Activated naive CD8-positive, alpha-beta T cell treated with anti-CD3 and anti-CD28 coated beads, Interleukin-2, amount 10 ng/mL, durations not matched to agents 7 days and 5 days (primary cell): ENCODE measurements at places on chromosomes 12 and 14. TPM values are rescaled to one million over a fixed set of nuclear protein-coding genes. Genes with fewer than 3 reads are reported as not detected.
A peak's percentile ranks its signal among the peaks of the same experiment; 100 is the strongest.

- DNase-seq, result no peak
Observed at GRCh38 chr14:89386212-89386886, 30.7 kb downstream of the FOXN3 start.

DNA sequence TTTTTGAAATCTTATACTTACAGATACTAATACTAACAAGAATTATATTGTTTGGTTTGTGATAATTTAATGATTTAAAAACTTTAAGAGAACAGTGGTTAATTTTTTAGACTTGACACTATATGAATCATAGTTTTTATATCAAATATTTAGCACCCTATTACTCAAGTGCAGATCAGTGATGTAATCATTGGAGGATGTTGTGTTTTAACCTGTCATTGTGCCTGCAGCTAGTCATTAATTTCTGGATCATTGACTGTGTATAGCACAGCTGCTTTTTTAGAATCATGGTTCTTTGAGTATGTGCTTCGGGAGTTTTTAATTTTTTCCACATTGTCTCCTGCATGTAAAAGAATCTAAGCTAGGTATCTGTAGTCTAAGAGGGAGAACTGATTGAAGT lies 17.3 kb downstream of the ARID4A start:
- no peak for DNase-seq

GRCh38 chr14:60815371-60815770 lies 80.8 kb downstream of the MNAT1 start:
- no peak for DNase-seq

- no peak for DNase-seq
Observed at GRCh38 chr12:10170216-10170615, 1.7 kb downstream of the OLR1 start.

DNA sequence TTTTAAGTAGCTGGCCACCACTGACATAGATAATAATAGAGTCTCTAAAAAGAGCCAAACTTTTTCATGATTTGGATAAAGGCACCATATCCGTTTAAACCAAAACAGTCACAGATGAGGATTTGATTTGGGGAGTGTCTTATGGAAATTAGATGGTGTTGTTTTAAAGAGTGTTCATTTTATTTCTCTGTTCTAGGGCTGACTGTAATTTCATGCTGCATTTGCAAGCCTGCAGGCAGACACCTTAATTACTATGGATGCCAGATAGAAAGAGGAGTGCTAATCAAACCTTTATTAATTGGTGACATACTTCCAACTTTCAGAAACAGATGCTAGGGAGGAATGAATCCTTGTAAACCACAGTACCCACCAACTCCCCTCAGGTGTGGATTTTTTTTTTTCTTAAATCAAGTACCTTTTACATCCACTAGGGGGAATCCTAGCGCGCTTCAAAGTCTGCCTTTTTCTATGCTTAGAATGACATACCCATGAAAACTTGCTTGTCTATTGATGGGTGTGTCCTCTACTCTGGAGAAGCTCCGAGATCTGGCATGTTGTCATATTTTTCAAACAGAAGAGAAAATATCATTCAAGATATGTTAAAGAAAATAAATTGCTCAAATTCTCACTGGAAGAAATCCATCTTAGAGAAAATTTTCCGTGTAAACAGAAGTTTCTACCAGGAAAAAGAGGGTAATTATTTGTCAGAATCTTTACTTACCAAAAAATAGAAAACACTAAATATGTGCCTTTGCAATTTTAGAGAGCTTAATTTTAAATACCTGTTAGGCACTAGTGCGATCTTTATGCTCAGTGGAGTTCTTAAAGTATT lies 14.2 kb upstream of the PLXNC1 start:
- DNase-seq, result no peak

DNA sequence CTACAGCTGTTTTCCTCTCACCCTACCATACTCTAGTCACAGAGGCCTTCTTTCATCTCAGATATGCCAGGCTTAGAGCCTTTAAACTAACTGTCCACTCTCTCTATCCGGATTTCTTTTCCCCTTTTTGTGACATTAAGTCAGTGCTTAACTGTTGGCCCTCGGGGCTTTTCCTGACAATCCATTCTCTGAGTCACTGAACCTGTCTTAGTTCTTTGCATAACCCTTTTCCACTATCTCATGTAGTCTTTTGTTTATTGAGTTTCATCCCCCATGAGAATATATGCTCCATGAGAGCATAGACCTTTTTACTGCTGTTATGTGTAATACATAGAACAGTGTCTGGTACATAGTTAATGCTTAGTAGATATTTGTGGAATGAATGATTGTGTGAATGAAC lies 68.7 kb downstream of the PLEKHA5 start:
- DNase-seq, result no peak

- no peak for DNase-seq
Observed at GRCh38 chr14:64811676-64812075, 68.0 kb downstream of the SPTB start.

DNA sequence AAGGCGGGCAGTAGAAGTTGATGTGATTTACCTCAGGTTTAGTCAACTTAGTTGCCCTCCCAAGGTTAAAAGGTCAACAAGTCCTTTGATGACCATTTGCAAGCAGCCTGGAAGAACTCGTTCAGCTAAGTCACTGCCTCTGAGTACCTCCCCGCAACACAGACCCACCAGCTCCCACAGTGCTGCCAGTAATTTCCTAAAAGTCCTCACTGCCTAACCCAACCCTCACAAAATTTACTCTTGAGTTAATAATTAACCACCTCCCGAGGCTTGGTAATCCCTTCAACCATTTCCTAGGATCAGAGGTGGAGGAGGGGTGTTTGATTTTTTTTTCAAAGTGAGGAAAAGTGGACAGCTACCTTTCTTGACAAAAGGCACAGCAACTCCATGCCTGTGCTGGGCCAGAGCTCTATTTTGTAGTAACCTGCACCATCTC lies 55.8 kb downstream of the MAP3K9 start:
- no peak for DNase-seq

RGS6 gene
- total RNA-seq, result 0.08 TPM

- DNase-seq, result no peak
Observed at GRCh38 chr12:58414398-58414871, 473.1 kb downstream of the ATP23 start.

DNA sequence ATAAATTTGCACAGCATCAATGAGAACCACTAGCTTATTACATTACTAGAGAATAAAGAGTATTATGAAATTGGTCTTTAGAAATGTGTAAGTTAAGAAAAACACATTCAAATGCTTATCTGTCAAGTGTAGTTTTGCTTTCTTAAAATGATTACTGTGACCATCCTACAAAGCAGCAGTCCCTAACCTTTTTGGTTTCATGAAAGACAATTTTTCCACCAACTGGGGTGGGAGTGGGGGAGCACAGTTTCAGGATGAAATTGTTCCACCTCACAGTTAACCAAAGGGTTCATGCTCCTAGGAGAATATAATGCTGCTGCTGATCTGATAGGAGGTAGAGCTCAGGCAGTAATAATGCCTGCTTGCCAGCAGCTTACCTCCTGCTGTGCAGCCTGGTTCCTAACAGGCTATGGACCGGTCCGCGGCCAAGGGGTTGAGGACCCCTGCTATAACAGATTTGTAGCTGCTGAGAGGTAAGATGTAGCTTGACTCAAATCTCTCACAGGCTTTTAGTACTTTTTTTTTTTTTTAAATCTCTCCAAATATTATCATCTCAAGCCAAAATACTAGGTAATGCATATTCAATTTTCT lies 45.4 kb downstream of the PPP4R3A start:
- DNase-seq, result no peak

SIX6 gene
- not detected for total RNA-seq

- DNase-seq, result no peak
Observed at GRCh38 chr12:12716151-12716792, 896 bp upstream of the CDKN1B start.

- DNase-seq, result no peak
Observed at GRCh38 chr14:24315807-24316596, 4.7 kb downstream of the LTB4R start.

- no peak for DNase-seq
Observed at GRCh38 chr12:28882444-28882843, 266.6 kb upstream of the FAR2 start.

GRCh38 chr14:93859957-93860356 lies 67.2 kb upstream of the FAM181A start:
- no peak for DNase-seq

DNA sequence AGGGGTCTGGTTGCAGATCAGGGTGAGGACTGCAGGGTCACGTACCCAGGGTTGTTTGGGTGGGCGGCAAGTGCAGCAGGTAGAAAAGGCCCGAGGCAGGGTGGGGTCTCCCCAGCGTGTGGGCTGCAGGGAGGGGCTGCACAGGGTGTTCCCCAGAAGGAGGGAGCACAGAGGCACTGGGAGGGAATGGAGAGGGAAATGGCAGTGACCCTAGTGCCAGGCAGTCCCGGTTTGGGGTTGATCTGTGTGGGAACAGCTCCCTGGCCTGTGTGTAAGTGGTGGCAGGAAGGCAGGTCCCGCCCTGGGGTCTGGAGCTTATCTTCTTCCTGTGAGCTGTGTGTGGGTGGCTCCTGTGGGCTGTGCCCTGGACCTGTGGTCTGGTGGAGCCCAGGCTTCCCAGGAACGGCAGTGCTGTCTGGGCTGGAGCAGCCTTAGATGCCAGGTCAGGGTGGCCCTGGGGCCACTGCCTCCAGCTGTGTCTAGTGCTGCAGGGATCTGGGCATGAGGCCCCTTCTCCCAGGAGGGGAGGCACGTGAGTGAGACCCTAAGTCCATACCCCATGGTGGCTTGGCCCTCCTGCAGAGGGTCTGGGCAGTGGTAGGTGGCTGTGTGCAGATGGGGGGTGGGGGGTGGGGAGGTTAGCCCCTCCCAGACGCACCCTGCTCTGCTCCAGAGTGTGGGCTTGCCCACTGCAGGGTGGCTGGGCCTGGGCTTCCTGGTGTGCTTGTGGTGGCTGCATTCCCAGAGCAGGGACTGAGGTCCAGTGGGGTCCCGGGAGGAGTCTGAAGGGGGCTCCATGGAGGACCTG lies 363.5 kb downstream of the TMEM121 start:
- DNase-seq, result peak; percentile 28

DNA sequence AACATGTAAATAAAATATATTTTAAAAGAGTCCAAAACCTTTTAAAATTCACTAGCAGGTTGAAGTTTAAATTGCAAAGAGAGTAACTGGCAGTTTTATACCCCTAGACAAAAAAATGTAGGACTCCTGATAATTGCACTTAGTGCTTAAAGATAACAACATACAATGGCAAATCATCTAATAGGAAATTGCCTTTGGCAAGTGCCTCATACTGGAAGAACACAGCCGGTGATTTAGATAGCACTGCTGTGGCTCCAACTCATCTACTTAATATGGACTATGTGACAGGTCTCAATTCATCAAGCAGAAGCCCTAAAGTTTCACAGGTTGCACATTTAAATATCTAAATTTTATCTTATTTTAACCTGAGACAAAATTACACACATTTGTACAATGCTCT lies 13.4 kb downstream of the C12orf50 start:
- no peak for DNase-seq

DNA sequence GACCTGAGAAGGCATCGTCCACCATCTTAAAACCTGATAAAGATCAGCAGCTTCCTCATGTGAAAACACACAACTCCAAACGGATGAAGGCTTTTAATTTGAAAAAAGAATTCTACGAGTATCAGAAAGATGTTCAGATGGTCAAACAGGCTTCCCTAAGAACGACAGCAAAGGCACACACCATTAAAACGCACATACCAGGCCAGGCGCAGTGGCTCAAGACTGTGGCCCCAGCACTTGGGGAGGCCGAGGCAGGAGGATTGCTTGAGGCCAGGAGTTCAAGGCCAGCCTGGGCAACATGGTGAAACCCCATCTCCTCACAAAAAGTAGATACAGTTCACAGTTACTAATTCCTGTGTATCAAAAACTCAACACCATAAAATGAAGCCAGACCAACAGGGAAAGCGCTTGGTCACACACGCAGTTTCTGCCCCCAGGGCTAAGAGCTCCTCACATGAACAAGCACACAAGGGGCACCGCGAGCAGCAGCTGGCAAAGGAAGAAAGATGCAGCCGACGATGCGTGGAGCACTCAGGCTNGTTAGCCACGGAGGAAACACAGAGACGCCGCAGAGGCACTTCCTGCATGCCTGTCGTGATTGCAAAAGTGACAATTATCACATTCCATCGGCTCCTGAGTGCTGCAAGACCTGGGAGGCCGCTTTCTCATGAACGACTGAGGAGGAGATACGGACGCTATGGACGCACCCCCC lies 78.0 kb downstream of the NOC4L start:
- DNase-seq, result peak; percentile 57

DNA sequence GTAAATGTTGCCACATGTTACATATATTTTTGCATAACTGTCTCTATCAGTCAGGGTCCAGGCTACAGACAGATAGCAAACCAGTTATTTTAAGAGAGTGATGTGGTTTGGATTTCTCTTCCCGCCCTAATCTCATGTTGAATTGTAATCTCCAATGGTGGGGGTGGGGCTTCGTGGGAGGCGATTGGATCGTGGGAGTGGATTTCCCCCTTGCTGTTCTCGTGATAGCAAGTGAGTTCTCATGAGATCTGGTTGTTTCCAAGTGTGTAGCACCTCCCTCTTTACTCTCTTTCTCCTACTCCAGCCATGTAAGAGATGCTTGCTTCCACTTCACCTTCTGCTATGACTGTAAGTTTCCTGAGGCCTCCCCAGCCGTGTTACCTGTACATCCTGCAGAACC lies 704.2 kb upstream of the TBX3 start:
- no peak for DNase-seq

GRCh38 chr12:126700096-126700495 lies 1566.9 kb upstream of the TMEM132C start:
- DNase-seq, result no peak

DNA sequence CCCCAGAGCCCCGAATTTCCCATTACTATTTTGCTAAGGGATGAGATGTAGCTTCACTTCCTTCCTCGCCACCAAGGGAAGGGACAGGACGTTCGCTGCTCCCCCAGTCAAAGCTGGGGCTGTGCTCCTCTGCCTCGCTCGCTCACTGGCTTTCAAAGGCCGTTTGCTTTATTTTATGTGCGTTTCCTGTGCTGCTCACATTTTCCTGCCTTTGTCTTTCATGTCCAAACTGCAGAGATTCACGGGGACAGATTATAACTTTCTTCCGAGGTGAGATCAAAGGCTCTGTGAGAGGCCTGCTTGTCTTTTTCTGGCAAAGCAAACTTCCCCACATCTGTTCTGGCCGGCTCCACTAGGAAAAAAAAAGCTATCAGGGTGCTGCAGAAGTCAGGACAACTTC lies 76.0 kb upstream of the FZD10 start:
- no peak for DNase-seq

A2ML1 gene
- total RNA-seq, result not detected

TBX5 gene
- total RNA-seq, result not detected

- DNase-seq, result no peak
Observed at GRCh38 chr12:116943419-116944372, 32.9 kb downstream of the FBXW8 start.

DNA sequence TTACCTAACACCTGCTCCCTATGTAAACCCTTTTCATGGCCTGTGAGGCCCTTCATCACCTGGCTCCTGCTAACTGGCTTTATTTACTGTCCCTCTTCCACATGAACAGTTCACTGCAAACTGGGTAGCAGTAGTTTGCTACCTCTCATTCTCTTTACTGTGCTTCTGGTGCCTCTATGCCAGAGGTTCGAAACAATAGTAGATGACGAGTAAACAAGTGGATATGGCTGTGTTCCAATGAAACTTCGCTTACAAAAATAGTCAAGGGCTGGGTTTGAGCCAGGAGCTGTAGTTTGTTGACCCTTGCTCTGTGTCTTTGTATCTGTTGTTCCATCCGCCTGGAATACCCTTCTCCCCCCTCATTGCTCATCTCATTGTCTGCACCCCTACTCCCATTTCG lies 233.6 kb upstream of the RMST start:
- no peak for DNase-seq

- no peak for DNase-seq
Observed at GRCh38 chr12:119288576-119288975, 46.0 kb upstream of the CCDC60 start.
